Stimulated activated CD4-positive, alpha-beta T cell treated with anti-CD3 and anti-CD28 coated beads, Interleukin-1b, Interleukin-23, amount 100 ng/mL, for 4 hours (primary cell): ENCODE measurements at places on chromosomes 13 and 19.

- no peak for DNase-seq
These were observed 7.2 kb downstream of the ADGRE2 start for GRCh38 chr19:14770944-14771839.

DNA sequence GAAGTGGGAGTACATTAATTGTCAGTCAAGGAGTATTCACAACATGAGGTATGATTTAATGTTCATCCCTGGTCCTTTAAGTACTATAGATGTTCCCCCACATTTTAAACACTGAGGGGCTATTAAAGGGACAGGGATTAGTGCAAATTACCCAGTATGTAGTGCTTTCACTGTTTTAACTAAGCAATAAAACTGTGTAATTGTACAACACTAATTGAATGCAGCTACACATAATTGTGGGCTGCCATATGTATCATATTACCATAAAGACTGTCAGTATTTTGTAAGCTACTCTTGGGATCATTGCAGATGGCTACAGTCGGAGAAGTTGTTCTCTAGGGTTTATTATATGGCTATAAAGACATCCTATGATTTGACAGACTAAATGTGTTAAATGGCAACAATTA is 316.6 kb downstream of the DCLK1 start:
- DNase-seq: no peak

DNA sequence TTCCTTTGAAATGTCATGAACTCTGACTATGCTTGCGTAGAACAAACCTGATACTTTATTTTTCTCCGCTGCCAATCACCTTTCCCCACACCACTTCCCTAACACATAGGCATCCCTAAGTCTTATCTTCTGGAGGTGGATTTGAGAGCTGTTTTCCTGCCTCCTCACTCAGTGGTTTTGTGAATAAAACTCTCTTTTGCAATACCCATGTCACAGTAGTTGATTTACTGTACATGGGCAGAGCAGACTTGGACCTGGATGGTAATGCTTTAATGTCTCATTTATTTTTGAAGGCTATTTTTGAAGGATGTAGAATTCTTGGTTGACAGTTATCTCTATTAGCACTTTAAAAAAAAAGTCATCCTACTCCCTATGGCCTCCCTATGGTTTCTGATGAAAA is 881.8 kb downstream of the SLITRK5 start:
- DNase-seq: no peak

DNA sequence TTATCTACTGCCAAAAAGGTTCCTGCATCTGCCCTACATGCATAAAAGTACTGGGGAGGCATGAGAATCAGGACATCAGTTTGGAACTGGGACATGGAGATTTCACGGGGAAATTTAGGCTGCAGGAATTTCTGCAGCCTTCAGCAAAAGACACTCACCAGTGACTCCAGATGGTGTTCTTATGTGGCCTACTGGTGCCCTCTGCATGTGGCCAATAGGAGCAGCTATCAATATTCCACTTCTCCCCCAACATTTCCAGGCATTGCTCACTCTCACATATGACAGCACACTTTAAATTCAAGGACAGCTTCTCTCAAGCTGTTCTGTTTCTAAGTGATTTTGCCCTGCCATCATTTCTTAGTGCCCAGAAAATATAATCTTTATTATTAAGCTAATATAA is 570.5 kb upstream of the ARGLU1 start:
- no peak for DNase-seq

- no peak for DNase-seq
These were observed 86.7 kb upstream of the GPR12 start for GRCh38 chr13:26847281-26847680.

DNA sequence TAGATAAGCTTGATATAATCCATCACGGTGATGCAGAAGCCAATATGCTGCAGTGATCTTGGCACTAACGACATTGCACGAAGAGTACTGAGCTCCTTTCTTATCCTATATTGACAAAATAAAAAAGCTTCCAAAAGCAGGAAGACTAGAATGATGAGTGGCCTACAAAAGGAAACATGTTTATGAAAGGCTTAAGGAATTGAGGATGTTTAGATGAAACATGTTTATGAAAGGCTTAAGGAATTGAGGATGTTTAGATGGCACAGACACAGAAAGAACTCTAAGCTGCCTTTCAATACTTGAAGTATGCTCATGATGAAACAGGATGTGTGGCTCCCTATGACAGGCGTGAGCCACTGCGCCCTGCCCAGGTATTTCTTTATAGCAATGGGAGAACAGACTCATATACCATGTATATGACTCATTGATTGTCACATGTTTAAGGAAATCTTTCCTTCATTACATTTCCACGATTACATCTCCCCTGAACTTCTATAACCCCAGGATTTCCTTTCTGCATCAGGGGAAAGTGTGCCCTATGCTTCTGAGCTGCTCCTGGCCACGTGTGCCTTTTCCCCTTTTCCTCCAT is 690.8 kb upstream of the ARGLU1 start:
- no peak for DNase-seq

- DNase-seq: no peak
These were observed 4.5 kb downstream of the MZF1 start for GRCh38 chr19:58568453-58569130.

GRCh38 chr19:49151267-49152118 is 3.7 kb downstream of the HRC start:
- DNase-seq: no peak

- no peak for DNase-seq
These were observed 20.3 kb downstream of the CEACAM16 start for GRCh38 chr19:44719262-44719701.

DNA sequence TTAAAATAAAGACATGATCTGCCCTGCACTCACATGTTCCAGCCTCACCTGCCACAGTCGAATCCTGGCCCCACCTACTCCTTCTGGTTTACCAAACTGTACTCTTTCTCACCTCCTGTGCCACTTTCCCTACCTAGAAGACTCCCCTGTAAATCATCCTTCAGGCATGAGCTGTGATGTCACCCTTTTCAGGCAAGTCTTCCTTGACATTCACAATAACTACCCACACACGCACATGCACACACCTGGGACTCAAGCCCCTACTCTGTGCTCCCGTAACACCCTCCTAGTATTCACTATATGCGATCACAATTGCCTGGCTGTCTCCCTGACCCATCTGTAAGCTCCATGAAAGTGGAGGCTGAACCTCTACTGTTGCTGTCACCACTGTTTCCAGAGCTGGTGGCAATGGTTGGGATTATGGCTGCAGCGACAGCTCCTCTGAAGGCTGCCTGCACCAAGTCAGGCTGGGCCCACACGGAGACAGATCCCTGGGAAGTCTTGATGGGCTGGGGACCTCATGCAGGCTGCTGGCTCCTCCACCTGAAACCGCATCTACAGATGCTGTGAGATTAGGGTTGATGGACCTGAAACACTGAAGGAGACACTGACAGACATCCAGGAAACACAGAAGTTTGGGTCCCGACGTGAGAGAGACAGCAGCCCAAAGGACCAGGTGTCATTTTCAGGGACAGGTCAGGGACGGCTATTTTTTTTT is 611.1 kb downstream of the UQCRFS1 start:
- no peak for DNase-seq

DNA sequence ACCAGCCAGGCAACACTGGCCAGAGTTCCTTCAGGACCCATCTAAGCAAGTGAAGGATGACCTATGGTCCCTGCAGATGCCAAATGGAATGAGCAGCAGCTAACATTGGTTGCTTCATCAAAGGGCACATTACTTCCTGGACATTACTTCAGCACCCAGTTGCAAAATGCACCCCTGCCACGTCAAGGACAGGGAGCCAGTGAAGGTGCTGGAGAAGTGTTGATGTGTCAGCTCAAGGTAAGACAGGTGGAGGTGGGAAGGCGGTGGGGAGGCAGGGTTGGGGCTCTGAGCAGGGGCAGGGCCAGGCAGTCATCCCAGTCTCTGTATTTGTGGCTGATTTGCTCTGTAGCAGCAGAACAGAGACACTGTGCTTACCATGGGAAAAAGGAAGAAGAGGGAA is 14.6 kb downstream of the CSNK1A1L start:
- no peak for DNase-seq

- no peak for DNase-seq
These were observed 9.4 kb downstream of the BCL3 start for GRCh38 chr19:44757735-44758505.

DNA sequence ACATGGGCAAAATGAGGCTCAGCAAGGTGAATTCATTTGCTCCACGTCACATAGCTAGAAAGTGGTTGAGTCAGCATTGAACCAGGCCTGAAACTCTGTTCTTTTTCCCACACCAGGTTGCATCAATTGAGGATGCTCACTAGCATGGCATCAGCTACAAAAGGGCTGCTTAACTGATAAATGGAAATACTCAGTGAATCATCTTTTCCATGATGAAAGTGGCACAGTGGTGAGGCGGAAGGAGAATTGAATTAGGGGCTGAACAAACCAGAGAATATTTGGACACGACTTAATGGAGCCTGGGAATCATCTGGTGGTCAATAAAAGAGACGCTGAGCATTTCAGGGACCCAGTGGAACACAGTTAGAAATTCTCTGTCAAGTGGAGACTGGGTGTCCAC is 320.1 kb upstream of the MAB21L1 start:
- no peak for DNase-seq

DNA sequence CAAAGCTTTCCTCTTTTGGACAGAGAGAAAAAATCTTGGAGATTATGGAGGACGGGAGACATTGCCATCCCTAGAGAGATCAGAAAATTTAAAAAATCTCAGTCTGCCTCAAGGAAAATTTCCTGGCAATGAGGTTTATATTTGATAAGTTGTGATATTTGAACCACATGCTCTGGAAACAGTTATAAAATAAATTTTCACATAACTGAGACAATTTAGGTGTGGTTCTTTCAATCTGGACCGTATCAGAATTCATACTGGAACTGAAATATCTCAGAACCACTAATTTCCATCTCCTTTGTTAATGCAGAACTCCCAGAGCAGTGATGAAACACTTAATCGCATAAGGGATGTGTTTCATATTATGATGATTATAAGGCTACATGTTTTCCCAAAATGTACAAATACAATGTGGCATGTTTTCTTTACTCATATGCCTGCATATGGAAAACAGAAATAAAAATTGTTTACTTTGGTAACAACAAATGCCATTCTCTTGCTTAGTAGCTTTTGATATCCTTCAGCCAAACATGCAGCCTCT is 13.7 kb downstream of the UBE2L5 start:
- no peak for DNase-seq

DNA sequence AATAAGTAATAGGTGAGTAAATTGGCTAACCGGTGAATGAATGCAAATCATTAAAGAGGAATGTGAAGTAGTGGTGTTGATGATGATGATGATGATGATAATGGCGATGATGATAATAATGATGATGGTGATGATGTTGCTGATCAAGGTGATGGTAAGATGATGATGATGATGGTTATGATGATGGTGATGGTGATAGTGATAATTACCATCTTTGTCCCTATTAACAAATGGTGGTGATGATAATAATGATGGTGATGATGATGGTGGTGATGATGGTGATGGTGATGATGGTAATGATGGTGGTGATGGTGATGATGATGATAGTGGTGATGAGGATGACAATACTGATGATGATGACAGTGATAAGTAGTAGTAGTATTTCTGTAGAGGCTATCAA is 452.6 kb downstream of the ZNF536 start:
- DNase-seq: no peak

DNA sequence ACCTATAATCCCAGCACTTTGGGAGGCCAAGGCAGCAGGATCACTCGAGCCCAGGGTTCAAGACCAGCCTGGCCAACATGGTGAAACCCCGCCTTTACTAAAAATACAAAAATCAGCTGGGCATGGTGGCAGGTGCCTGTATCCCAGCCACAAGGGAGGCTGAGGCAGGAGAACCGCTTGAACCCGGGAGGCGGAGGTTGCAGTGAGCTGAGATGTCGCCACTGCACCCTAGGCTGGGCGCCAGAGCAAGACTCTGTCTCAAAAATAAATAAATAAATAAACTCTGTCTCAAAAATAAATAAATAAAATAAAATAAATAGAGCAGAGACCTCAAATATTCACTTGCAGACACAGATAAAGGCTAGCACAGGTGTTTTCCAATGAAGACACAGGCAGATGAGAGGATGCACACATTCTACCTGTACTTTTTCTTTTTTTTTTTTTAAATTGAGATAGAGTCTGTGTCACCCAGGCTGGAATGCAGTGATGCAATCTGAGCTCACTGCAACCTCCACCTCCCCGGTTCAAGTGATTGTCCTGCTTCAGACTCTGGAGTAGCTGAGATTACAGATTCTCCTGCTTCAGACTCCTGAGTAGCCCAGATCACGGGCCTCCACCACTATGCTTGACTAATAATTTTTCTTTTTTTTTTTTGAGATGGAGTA is 2.7 kb upstream of the RPS16 start:
- no peak for DNase-seq

DNA sequence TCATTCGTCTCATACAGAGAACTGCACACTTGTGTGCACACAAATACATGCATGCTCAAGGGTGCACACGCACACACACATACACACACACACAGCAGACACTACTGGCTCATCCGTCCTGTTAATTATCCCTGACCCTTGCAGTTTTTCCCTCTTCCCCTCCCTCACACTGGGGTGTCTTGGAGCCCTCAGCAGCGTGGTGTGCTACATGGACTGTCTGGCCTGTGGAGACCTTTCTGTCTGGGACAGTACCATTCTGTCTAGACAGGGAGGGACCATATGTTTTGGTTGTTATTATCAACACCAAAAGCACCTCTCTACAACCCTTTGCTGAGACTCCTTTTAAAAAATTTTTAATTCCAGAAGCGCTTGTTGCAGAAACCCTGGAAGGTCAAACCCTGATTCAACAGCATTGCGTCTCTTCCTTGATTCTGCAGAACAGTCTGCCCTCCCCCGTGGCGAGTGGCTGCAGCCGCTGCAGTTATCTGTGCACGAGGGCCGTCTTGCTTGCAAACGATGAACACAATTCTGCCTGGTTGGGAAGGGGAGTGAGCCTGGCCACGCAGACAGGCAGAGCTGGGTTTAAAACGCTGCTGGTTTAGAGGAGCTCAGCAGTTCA is 374.0 kb downstream of the IRS2 start:
- no peak for DNase-seq

- DNase-seq: no peak
These were observed 4.4 kb downstream of the GADD45GIP1 start for GRCh38 chr19:12952488-12953137.

DNA sequence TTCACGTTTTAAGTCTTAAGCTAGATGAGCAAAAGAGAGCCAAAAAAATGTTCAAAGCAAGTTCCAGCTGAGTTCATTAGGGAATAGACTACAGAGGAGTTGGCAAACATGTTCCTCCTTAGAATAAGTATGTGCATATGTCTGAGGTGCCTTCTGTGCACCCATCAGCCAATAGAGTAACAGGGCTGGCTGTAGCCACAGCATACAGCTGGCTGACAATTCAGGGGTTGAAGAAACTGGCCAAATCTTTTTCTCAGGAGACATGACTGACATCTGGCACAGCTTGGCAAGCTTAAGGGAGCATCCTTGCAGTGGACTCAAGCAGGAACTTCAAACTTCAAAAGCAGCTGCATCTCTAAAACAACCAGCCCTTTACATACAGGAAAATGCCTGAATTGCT is 414.8 kb upstream of the PCDH20 start:
- DNase-seq: no peak

GRCh38 chr13:90943946-90944345 is 403.5 kb upstream of the MIR17HG start:
- no peak for DNase-seq
